Activated CD4-positive, alpha-beta T cell treated with anti-CD3 and anti-CD28 coated beads, Interleukin-2, amount 50 U/mL, for 1 hour (primary cell): ENCODE measurements at places on chromosomes 11 and 22.
A peak's percentile ranks its signal among the peaks of the same experiment; 100 is the strongest.

DNA sequence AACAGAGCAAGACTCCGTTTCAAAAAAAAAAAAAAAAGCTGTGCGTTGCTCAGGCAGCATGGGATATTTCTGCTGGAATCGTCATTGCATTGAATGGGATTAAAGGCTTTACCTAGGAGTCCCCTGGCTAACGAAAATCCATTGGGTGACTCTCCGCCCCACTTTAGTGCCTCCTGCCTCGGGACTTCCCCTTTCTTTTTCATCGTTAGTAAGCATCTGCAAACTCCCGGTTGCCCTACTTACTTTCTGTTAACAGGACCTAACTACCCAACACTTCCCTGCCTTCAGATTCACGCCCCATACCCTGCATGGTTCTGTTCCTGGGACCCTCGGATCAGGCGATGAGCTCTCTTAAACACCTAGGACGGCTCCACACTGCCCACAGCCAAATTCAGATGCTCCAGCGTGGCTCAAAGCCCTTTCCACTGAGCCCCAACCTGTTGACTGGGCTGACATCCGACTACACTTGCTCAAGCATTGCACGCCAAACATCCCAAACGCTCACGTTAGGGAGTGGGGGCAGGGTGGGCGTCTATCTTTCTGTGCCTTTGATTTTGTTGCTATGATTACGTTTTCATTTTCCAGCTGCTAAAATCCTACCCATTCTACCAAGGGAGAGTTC is 143.8 kb downstream of the ST3GAL4 start:
- DNase-seq, result no peak

- DNase-seq, result no peak
These were observed 24.8 kb downstream of the GAB2 start for GRCh38 chr11:78392854-78393253.

GRCh38 chr22:49260681-49261580 is 566.7 kb downstream of the BRD1 start:
- DNase-seq, result no peak

GRCh38 chr11:115362997-115363396 is 141.2 kb downstream of the CADM1 start:
- DNase-seq, result no peak

GRCh38 chr11:71987521-71987920 is 11.2 kb upstream of the IL18BP start:
- DNase-seq, result no peak

DNA sequence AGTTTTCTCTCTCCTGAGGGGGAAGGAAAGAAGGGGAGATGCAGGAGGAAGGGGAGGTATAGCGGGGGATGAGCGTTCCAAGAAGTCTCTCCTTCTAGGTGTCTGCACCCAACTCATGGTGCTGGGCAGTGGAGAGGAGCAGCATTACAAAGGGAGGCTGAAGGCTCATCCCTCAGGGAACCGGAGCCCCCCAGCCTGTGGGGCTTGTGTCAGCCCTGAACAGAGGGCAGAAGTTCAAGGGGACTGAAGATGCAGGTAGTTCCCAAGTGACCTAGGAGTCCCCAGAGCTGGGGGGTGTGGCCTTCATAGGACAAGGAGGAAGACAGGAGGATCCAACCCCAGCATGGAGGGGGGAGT is 1.8 kb downstream of the C11orf68 start:
- no peak for DNase-seq

DNA sequence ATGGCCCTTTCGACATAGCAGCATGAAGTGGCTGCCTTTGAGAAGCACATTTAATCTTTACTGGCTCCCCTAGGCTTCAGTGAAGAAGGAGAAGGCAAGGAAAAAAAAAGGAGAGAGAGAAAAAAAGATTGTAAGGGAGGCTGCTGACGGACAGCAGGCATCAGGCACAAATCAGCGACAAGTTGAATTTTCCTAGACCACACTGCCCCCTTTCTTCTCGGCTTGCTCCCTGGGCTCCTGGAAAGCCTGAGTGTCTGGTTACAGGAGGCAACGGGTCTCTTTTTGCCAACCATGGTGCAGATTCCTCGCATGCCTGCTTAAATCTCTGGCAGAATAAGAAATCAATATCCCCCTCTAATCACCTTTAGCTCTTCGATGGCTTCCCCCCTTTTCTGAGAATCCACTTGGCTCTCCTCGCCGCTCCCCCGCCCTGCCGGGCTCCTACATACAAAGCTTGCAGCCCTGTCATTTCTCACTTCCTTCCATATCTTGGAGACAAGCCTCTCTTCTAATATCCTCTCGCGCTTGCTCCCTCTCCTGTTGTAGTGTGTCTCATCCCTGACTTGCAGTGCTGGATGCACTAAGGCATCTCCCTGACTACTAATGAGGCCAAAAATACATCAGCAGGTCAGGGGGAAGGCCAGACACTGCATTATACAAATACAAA is 14.3 kb downstream of the BLID start:
- DNase-seq, result no peak

GRCh38 chr11:67545280-67545679 is 22.0 kb upstream of the CABP2 start:
- no peak for DNase-seq

- no peak for DNase-seq
These were observed 979 bp downstream of the ZBED5 start for GRCh38 chr11:10856689-10857458.

DNA sequence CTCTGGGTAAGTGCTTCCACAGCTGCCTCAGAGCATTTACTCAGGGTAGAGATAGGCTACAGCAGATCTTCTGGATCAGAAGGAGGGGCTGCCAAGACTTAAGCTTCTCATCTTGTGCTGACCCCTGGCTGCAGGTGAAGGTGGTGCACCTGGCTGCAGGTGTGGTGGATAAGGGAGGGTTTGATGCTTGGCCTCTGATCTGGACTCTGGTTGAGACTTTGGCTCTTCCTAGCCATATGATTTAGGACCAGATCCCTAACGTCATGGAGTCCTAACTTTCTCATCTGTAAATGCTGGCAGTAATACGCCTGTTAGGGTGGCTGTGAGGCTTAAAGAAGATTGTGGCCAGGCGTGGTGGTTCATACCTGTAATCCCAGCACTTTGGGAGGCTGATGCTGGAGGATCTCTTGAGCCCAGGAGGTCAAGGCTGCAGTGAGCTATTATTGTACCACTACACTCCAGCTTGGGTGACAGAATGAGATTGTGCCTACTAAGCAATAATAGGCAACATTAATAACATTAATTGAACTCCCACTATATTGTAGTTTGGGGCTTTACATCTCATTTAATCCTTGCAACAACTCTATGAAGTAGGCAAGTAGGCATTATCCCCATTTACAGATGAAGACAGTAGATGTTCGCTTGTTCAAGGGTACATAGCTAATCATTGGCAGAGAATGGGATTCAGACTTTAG is 10.7 kb downstream of the DTX4 start:
- DNase-seq, result peak; percentile 17

- DNase-seq, result no peak
These were observed 21.3 kb downstream of the ST14 start for GRCh38 chr11:130180896-130181294.

DNA sequence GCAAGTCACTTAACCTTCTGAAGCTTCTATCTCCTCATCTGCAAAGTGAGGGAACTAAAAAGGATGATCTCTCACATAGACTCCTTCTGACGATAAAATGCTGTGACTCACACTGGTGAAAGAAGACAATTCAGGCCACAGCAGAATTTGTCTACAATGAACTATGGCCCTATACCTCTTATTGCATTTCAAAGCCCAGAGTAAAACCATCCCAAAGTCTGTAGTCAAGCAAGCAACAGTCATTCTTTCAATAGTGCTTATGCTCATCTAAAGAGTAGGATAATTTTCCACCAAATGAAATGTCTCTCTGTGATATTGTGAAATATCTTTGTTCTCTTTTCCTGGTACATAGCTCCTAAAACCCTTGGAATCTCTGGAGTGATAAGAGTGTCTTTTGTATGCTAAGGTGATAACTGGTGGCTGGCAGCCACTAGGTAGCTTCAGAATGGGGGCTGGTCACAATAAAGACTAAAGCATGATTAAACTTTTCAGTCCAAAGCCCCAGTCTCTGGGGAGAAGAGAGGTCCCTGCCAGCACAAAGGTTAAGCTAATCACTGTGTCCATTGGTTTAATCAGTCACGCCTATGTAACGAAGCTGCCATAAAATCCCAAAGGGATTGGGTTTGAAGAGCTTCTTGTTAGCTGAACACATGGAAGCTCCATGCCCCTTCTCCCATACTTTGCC is 30.8 kb downstream of the SYTL2 start:
- no peak for DNase-seq

- peak; percentile 63 for DNase-seq
These were observed at the start of gene ATXN10 for GRCh38 chr22:45671783-45672563. Gene ATXN10 (plus strand): TSS chr22:45671834. CDS start chr22:45672064, 230 bp downstream.

DNA sequence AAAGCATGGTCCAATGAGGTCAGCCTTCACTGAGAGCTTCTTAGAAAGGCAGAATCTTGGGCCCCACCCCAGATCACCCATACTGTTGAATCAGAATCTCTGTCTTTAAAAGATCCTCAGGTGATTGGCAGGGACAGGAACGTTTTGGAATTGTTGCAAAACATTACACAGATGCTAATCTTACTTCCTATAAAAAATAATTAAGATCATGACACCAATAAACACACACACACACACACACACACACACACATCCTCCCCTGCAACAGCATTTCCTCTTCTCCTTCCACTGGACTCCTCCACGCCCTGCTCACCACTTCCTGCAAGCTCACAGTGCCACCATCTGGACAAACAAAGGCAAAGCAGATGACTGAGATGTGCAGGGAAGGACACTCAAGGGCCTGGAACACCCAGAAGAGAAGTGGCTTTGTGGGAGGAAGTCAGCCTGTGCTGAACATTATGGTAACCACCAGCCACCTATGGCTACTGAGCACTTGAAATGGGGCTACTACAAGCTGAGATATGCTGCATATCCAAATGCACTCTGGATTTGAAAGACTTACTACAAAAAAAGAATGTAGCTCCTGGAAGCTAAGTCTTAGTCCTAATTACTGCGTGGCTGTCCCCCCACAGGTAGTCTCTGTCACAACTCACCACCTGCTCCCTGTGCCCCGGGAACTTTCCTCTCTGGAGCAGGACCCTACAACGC is 65.6 kb downstream of the BTG4 start:
- peak; percentile 62 for DNase-seq

DNA sequence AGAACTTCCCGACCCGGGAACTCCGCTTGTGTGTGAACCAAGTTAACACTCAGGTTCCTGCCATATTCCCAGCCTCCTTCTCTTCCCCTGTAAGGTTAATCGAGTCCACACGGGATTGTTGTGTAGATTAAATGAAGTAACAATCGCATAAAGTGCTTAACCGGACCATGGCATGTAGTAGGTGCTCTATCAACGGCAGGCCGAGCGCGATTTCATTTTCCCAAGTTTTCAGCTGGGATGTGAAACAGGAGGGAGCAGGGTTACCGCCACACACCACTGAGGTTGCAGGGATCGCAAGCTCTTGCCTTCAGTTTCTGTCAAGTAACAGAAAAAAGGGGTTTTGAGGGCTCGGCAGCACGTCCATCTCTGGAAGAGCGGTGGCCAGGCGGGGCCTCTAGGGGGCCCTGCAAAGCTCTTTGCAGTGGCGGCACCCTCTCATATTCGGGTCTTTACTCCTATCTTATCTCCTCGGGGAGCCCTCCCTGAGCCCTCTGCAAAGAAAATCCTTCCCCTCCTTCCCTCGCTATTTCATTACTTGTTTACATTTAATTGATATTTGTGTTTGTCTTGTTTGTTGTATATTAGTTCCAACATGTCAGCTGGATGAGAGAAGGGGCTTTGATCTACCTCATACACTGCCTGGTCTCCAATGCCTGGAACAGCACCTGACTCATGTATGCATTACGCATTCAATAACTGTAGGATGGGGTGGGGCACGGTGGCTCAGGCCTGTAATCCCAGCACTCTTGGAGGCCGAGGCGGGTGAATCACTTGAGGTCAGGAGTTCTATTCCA is 816 bp upstream of the PLEKHA7 start:
- peak; percentile 4 for DNase-seq

- DNase-seq, result no peak
These were observed 428.7 kb downstream of the TBC1D22A start for GRCh38 chr22:47190957-47191670.

DNA sequence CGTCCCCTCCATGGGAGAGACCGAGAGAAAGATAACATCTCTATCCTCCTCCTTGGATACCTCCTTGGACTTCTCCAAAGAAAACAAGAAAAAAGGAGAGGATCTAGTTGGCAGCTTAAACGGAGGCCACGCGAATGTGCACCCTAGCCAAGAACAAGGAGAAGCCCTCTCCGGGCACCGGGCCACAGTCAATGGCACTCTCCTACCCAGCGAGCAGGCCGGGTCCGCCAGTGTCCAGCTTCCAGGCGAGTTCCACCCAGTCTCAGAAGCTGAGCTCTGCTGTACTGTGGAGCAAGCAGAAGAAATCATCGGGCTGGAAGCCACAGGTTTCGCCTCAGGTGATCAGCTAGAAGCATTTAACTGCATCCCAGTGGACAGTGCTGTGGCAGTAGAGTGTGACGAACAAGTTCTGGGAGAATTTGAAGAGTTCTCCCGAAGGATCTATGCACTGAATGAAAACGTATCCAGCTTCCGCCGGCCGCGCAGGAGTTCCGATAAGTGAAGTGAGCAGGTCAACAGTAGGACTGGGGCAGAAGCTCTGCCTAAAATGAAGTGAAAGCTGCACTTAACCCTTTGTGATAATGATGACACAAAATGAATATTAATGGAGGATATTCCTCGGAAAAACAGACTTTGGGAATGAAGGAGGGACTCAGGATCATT is 65.3 kb downstream of the WNT11 start:
- no peak for DNase-seq

- DNase-seq, result no peak
These were observed 40.7 kb downstream of the LRP5 start for GRCh38 chr11:68353118-68353517.

DNA sequence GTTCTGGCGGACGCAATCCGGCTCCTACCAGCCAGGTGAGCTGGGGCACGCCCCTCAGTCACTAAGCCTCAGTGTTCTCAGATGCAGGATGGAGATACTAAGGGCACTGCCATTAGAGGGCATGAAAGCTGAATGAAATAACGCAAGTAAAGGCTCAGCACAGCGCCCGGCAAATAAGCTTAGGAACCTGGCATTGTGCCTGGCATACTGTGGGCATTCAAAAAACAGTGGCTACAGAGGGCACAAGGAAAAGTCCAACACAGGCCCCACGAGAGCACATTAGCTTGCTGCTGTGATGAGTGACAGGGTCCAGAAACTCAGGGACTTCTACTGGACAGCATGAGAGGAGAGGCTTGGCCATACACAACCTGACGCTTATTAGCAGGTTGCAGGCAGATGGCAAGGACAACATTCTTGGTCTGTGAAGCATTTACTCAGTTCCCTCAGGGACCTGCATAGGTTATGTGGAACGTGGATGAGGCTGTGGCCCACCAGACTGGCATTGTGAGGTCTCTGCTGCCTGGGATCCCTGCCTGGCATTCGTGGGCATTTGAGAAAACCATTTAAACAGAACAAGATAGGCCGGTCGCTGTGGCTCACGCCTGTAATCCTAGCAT is 12.2 kb downstream of the TXN2 start:
- no peak for DNase-seq

DNA sequence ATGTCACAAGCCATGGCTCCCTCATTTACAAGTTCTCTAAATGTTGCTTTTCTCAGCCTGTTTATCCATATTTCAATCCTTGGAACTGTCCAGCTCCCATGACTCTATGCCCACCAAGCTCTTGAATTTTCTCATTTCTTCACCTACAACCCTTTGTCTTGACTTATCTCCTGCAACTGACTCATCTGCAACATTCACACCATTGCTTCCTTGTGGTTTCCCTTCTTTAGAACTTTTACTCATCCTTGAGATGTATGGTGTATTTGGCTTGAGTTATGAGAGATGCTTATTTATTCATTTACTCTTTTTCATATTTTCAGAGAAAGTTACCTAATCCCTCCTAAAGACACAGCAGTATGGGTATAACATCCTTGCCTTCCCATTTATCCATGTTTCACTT is 18.8 kb downstream of the TRIM34 start:
- no peak for DNase-seq
